ENCODE measurements at places on chromosomes 5 and 9.

DNA sequence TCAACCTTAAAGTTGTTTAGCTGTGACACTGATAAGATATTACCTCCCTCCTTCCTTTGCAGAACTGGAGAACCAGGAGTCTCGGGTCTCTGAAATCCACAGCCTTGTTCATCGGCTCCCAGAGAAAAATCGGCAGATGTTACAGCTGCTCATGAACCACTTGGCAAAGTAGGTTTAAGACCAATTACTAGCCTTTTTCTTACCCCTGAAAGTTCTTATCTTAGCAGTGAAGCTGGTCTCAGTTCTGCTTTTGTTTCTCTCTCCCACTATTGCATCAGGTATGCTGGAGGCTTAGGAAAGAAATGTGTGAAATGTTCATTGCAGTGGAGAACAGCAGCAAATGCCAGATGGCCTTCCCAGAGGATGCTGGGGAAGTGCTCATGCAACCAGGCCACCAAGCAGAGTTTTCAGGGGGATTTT lies 287.4 kb downstream of the ARHGAP26 start:
- H3K27me3 ChIP-seq, result no peaks in the 10 kb centered on the region
- H3K4me3 ChIP-seq, result no peak overlapping the region

DNA sequence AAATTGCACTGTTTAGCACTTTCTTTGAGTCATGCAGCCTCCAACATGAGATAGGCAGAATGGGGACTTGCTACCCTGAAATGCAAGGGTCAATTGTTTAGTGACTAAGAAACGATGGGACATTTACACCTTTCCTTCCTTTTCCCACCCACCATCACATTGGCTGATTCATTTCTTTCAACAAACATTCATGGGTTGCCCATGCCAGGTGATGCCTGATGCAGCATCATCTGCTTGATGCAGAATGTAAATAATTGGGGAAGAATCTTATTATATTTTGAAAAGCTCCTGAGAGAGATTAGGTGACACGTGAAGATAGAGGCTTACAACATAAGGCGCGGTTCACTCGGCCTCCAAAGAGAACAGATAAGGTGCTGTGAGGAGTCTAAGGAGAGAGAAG lies 4.5 kb upstream of the TRMT10B start:
- peaks cover 14% of the 10 kb centered on the region for H3K36me3 ChIP-seq
- DNase-seq, result no peak
- no peak overlapping the region for H3K27ac ChIP-seq

- H3K27ac ChIP-seq, result no peak overlapping the region
- H3K36me3 ChIP-seq, result no peaks in the 10 kb centered on the region
- no peaks in the 10 kb centered on the region for H3K27me3 ChIP-seq
- no peak for DNase-seq
- H3K4me3 ChIP-seq, result no peak overlapping the region
Observed at GRCh38 chr9:125280945-125281344, 19.3 kb downstream of the GAPVD1 start.

- H3K27me3 ChIP-seq, result no peaks in the 10 kb centered on the region
- peak overlapping the region; percentile 11 for H3K4me3 ChIP-seq
- peaks cover 39% of the 10 kb centered on the region for H3K4me1 ChIP-seq
- DNase-seq, result no peak
Observed at GRCh38 chr9:33151007-33151557, 16.1 kb downstream of the B4GALT1 start.

DNA sequence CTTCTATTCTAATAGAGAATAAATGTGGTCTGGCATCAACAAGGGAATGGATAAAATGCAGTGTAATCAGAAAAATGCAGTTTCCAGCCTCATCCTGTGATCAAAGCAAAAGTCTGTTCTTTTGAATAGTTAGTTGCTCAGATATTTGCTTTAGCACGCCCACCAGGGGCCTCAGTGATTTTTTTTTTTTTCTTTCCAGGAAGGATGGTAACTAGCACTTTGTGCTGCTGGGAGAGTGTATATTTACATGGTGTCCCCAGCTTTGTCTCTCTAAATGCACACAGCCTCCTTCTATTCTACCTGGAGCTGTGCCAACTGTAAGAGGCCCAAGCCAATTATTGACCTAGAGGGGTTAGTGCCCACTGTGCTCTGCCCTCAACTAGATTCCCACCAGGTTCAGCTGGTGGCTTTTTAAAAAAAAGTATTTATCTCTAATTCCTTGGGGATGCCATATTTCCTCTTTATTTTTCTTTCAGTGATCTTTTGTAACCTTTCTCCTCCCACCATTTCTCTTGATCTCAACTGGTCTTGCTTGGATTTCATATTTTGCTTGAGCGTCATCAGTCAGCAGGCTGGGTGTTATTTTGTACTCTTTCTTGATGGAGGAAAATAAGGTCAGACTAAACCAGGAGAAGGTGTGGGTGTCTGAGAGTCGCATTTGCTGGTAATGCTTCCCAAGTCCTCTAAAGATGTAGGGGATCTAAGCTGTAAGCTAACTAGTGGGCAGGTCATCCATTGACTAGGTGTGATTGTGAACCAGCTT lies 193.0 kb upstream of the C9orf72 start:
- DNase-seq, result no peak
- H3K27me3 ChIP-seq, result no peaks in the 10 kb centered on the region
- H3K4me3 ChIP-seq, result no peak overlapping the region
- H3K36me3 ChIP-seq, result no peaks in the 10 kb centered on the region
- H3K27ac ChIP-seq, result no peak overlapping the region
- H3K4me1 ChIP-seq, result peaks cover 9% of the 10 kb centered on the region

DNA sequence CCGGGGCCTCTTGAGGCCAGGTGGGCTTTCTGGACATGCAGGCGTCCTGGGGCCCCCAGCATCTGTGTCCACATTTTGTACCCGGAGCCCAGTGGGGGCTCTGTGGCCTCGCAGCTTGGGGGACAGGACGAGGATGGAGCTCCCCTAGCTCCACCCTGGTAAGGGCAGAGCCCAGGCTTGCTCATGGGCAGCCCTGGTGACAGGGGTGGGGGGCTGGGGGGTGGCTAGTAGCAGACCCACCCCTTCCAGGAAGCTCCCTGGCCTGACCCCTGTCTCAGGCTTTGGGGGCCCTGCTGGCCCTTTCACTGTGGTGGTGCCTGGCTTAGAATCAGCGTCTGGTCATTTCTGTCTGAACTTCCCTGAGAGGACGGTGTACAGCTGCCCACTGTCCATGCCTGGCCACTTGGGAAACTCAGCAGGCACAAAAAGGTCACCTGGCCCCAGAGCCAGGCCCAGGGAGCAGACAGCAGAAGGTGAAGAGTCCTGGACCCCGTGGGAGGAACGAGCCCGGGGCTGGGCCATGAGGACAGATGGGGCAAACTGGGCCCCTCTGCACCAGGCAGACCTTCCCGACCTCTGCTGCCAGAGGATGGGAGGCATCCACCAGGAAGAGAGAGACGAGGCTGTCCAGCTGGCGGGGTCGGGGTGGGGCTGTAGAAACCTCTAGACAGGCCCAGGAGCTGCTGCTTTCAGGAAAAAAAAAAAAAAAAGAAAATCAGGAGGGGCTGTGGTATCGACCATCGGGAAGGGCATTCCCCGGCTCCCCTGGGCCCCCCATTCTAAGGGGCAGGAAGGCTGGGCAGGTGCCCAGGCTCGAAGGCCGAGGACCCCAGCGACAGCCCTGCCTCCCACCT lies 52.8 kb downstream of the EXD3 start:
- H3K36me3 ChIP-seq, result peaks cover 5% of the 10 kb centered on the region
- no peak for DNase-seq
- no peaks in the 10 kb centered on the region for H3K4me1 ChIP-seq
- no peaks in the 10 kb centered on the region for H3K27me3 ChIP-seq

DNA sequence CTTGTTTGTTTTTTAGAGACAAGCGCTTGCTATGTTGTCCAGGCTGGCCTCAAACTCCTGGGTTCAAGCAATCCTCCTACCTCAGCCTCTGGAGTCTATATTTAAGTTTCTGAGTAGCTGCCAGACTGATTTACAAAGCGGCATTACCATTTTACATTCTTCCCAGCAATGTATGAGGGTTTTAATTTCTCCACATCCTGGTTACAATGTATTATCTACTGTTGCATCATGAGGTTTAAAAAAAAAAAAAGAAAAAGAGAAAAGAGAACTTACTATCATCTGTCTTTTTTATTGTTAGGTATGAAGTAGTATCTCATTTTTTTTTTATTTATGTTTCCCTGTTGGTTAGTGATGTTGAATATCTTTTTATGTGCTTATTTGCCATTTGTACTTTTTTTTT lies 18.9 kb upstream of the CLINT1 start:
- no peaks in the 10 kb centered on the region for H3K36me3 ChIP-seq
- H3K4me1 ChIP-seq, result no peaks in the 10 kb centered on the region
- no peak overlapping the region for H3K27ac ChIP-seq
- no peak for DNase-seq
- no peak overlapping the region for H3K4me3 ChIP-seq

GRCh38 chr9:130352586-130353285 lies 87.2 kb downstream of the HMCN2 start:
- H3K4me1 ChIP-seq, result no peaks in the 10 kb centered on the region
- H3K4me3 ChIP-seq, result no peak overlapping the region
- no peaks in the 10 kb centered on the region for H3K36me3 ChIP-seq
- no peak for DNase-seq
- H3K27me3 ChIP-seq, result no peaks in the 10 kb centered on the region

GRCh38 chr9:18480662-18481093 lies 6.7 kb downstream of the ADAMTSL1 start:
- no peak overlapping the region for H3K27ac ChIP-seq
- no peaks in the 10 kb centered on the region for H3K36me3 ChIP-seq
- no peak for DNase-seq
- H3K4me1 ChIP-seq, result no peaks in the 10 kb centered on the region
- no peaks in the 10 kb centered on the region for H3K27me3 ChIP-seq

DNA sequence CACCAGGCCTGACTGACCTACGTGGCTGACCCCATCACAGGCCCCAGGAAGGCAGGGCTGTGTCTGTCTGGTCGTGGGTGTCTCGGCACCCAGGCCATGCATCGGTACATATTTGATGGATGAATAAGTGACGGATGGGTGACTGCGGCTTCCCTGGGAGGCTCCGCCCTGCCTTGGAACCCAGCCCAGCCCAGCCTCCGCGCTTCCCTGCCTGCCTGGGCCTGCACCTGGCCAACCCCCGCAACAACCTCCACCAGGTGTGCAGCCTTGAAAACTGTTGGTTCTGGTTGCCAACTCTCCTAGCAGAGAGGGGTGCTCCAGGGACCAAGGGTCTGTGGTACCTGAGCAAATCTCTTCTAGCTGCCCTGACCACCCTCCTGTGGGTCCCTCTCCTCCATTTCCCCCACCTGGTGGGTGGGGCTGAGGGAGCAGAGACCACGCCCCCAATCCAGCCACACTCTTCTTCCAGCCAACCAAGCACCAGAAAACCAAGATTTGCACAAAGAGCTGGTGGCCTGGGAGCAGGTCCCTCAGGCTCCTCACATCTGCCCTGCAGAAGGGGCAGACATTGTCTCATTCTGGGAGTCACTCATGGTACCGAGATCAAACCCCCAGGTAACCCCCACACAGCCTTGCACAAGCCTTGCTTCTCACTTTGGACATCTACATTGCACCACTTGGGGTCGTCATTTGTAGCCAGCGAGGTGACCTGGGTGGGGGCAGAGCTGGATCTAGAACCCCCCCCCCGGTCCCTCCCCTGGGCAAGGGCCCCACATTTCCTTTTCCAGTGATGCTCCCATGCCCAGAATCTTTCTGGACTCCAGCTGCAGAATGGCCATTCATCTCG lies 100.6 kb upstream of the IER5L start:
- peak; percentile 84 for DNase-seq
- peak overlapping the region; percentile 44 for H3K4me3 ChIP-seq
- H3K4me1 ChIP-seq, result peaks cover 23% of the 10 kb centered on the region
- no peaks in the 10 kb centered on the region for H3K36me3 ChIP-seq
- peaks cover 14% of the 10 kb centered on the region for H3K27me3 ChIP-seq
- H3K27ac ChIP-seq, result no peak overlapping the region

- H3K27me3 ChIP-seq, result peaks cover 14% of the 10 kb centered on the region
- no peak overlapping the region for H3K27ac ChIP-seq
- no peaks in the 10 kb centered on the region for H3K36me3 ChIP-seq
Observed at GRCh38 chr9:136140966-136141365, 22.3 kb upstream of the TMEM250 start.

DNA sequence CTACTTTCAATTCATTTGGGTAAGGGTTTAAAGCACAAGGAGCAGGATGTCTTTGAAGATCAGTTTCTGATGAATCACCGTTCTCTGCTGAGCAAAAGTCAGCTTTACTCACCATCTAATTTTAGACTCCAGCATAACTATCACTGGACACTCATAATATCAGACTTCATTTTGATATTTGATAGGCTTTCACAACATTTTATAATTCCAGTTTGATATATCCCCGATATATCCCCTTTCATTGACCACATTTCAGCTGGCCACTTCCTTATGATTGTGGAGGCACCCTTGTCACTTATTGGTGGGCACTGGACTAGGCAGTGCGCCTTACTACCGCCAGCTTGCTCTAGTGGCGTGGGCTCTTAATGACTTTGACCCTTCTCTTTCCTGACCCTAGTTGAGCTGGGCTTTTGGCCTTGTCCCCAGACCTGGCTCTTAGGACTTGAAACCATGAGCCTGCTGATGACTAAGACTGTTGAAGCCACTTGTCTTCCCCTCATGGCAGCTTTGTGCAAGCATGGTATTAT lies 46.8 kb downstream of the CYSTM1 start:
- peaks cover 58% of the 10 kb centered on the region for H3K4me1 ChIP-seq
- no peaks in the 10 kb centered on the region for H3K27me3 ChIP-seq
- no peak overlapping the region for H3K4me3 ChIP-seq
- no peak overlapping the region for H3K27ac ChIP-seq

DNA sequence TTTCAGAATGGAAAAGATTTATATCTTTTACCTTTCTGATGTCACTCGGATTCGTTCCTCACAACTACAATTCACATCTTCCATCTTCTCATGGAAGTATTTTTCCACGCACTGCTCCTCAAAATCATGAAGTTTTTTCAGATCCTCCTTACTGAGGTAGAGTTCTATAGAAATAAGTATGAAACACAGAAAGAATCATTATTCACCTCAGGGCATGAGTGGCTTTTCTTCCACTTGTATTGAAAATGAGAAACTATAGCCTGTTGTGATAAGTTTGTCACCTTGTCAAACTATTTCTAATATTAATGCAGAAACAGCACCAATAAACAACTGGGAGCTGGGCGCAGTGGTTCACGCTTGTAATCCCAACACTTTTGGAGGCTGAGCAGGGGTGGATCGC lies 116.0 kb downstream of the TRPM6 start:
- no peak for DNase-seq
- H3K27me3 ChIP-seq, result peaks cover 42% of the 10 kb centered on the region
- no peak overlapping the region for H3K27ac ChIP-seq
- no peak overlapping the region for H3K4me3 ChIP-seq
- H3K36me3 ChIP-seq, result no peaks in the 10 kb centered on the region

DNA sequence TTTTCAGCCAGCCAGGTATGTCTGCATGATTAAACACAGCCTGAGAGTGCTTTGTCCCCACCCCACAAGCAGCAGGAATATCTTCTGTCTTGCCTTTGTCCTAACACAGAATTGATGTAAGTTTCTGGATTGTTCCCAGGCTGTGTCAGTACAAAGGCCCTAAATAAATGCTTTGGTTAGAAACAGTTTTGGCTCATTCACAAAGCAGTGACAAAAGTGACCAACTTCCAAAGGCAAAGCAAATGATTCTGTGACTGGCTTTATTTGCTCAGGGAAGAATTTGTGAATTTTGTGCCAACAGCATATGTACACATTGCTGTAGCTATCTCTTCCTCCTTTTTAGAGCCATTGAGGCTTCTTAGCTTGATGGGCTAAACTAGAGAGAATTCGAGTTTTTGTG lies 133.7 kb downstream of the PLPPR1 start:
- peaks cover 23% of the 10 kb centered on the region for H3K27me3 ChIP-seq
- no peak overlapping the region for H3K27ac ChIP-seq
- H3K36me3 ChIP-seq, result no peaks in the 10 kb centered on the region
- H3K4me3 ChIP-seq, result no peak overlapping the region
